ENCODE measurements at places on chromosomes 13 and 19. TPM values are rescaled to one million over a fixed set of nuclear protein-coding genes. Genes with fewer than 3 reads are reported as not detected.

Gene TNFSF13B
- 2.3 TPM for polyA plus RNA-seq

Gene ZGLP1
- 3.4 TPM for polyA plus RNA-seq

Gene ERCC5
- polyA plus RNA-seq = 37.7 TPM

Gene CCDC97
- 37.3 TPM for polyA plus RNA-seq

Gene FBN3
- polyA plus RNA-seq = 6.4 TPM

Gene FBXO27
- polyA plus RNA-seq = 2.2 TPM

Gene PRKCG
- polyA plus RNA-seq = 0.16 TPM

Gene FCAR
- polyA plus RNA-seq = 0.34 TPM

Gene LHFPL6
- 48.9 TPM for polyA plus RNA-seq

Gene FEM1A
- 3.2 TPM for polyA plus RNA-seq

Gene OLFM4
- polyA plus RNA-seq = 0.85 TPM

Gene DUXA
- not detected for polyA plus RNA-seq

Gene TRAPPC5
- 36.6 TPM for polyA plus RNA-seq

Gene RASAL3
- 0.90 TPM for polyA plus RNA-seq

Gene ADGRE3
- polyA plus RNA-seq = not detected

Gene LRRC8E
- polyA plus RNA-seq = 0.23 TPM

Gene MRI1
- 23.4 TPM for polyA plus RNA-seq

Gene ZSCAN18
- 51.1 TPM for polyA plus RNA-seq

Gene CRX
- 0.05 TPM for polyA plus RNA-seq

Gene RGS9BP
- polyA plus RNA-seq = 0.20 TPM

Gene SLC10A2
- not detected for polyA plus RNA-seq

Gene BEST2
- polyA plus RNA-seq = not detected

Gene ZNF442
- 1.9 TPM for polyA plus RNA-seq

Gene CEACAM7
- polyA plus RNA-seq = not detected

Gene ZNF526
- 5.1 TPM for polyA plus RNA-seq

Gene LIG1
- polyA plus RNA-seq = 21.7 TPM

Gene NBEA
- polyA plus RNA-seq = 13.1 TPM

Gene APOC4
- not detected for polyA plus RNA-seq

Gene KASH5
- not detected for polyA plus RNA-seq

Gene ZNF560
- polyA plus RNA-seq = 0.09 TPM

Gene OR7A5
- polyA plus RNA-seq = not detected

Gene KIR3DL1
- not detected for polyA plus RNA-seq

Gene LRFN3
- polyA plus RNA-seq = 7.0 TPM

Gene ZNF625
- polyA plus RNA-seq = 4.2 TPM

Gene C19orf81
- 3.8 TPM for polyA plus RNA-seq

Gene PGLYRP1
- polyA plus RNA-seq = 0.85 TPM

Gene KIR3DL2
- not detected for polyA plus RNA-seq

Gene KCNC3
- polyA plus RNA-seq = 1.3 TPM

Gene DMAC2
- 42.9 TPM for polyA plus RNA-seq

Gene ACP7
- 0.15 TPM for polyA plus RNA-seq

Gene COL5A3
- 67.4 TPM for polyA plus RNA-seq

Gene IZUMO2
- not detected for polyA plus RNA-seq

Gene PNMA8A
- 35.9 TPM for polyA plus RNA-seq

Gene GAMT
- 218 TPM for polyA plus RNA-seq

Gene ZNF543
- polyA plus RNA-seq = 5.5 TPM

Gene COX7A1
- 219 TPM for polyA plus RNA-seq

Gene ASF1B
- 6.7 TPM for polyA plus RNA-seq

Gene ZNF91
- 34.6 TPM for polyA plus RNA-seq

Gene ZNF600
- polyA plus RNA-seq = 2.7 TPM

Gene R3HDM4
- 27.5 TPM for polyA plus RNA-seq

Gene NLRP9
- polyA plus RNA-seq = not detected

Gene SCGB2B2
- 0.29 TPM for polyA plus RNA-seq

Gene PINLYP
- polyA plus RNA-seq = 5.1 TPM

Gene TPTE2
- not detected for polyA plus RNA-seq

Gene MEF2B
- 2.2 TPM for polyA plus RNA-seq

Gene KCNN4
- polyA plus RNA-seq = 0.51 TPM
